Mucosa of descending colon (tissue), 3 donors: ENCODE measurements at places on chromosomes 4 and X. TPM values are rescaled to one million over a fixed set of nuclear protein-coding genes. Genes with fewer than 3 reads are reported as not detected.
A peak's percentile ranks its signal among the peaks of the same experiment; 100 is the strongest.

DNA sequence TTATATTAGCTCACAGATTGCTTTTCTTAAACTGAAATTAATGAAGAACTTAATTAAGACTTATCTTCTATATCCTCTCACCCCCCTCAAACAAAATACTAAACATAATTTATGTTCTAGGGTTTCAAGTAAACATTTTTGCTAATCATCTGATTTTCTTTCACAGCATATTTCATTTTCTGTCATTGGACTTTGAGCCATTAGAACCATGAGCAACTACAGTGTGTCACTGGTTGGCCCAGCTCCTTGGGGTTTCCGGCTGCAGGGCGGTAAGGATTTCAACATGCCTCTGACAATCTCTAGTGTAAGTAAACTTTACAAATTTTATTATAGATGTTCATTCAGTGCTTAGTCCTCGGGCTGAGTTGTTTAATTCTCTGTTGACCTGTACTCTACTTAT is 3.3 kb downstream of the PDLIM5 start:
- DNase-seq, result peak; percentile 80

DNA sequence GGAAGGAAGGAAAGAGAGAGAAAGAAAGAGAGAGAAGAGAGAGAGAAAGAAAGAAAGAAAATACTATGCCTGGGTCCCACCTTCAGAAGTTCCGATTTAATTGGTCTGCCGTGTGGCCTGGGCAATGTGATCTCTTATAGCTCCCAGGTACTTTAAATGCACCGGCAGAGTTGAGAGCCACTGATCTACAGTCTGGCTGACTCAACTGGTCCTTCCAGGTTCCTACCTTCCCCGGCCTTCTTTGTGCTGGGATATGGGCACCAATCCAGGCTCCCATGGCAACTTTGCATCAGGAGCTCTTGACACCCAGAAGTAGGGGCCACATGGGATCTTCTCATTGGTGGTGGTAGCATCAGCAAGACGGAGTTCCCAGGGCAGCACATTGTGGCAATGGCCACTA is 186.5 kb upstream of the ATP6AP2 start:
- DNase-seq, result no peak

DNA sequence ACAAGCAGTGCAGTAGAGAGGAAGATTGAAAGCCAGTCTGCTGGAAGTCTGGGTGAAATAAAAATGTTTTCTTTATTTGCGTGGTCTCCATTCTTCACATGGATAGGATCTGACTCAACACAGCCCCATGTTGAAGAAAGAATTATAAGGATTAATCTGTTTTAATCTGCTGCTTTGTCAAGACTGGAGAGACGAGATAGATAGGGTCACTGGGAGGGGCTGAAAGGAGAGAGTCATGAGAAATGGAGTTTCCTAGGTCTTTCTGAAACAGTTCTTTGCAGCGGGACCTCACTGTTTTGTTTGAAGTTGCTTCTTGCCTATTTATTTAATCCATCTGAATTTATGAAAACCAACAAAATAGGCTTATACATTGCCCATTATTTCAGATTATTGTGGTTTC is 32.4 kb upstream of the RHOH start:
- DNase-seq, result no peak

Gene ARSJ
- total RNA-seq, result 10.4 TPM

GRCh38 chr4:73896416-73896815 is 27.2 kb downstream of the CXCL1 start:
- no peak for DNase-seq

DNA sequence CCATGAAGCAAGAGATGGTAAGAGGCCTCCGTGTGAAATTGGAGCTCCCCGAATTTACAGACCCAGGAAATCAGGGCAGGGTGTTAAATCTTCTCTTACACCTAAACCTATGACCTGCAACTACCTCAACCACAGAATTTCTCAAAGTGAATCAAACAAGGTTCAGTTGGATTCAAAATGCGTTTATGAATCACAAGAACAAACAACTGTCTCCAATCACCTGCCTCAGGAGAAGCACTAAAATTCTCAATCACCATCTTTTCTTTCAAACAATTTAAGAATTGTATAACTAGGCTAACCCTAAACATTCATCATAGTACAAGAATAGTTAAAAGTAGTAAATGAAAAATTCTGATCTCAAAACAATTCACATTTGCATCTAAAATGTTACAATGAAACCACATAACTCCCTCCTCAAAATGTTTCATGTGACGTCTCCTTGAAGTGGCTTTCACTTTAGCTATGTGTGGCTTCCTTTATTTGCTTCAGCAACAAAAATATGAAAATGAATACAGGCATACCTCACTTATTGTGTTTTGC is 19.2 kb downstream of the PPP3CA start:
- no peak for DNase-seq

- no peak for DNase-seq
These were observed 157.3 kb downstream of the TMA16 start for GRCh38 chr4:163651761-163652160.

DNA sequence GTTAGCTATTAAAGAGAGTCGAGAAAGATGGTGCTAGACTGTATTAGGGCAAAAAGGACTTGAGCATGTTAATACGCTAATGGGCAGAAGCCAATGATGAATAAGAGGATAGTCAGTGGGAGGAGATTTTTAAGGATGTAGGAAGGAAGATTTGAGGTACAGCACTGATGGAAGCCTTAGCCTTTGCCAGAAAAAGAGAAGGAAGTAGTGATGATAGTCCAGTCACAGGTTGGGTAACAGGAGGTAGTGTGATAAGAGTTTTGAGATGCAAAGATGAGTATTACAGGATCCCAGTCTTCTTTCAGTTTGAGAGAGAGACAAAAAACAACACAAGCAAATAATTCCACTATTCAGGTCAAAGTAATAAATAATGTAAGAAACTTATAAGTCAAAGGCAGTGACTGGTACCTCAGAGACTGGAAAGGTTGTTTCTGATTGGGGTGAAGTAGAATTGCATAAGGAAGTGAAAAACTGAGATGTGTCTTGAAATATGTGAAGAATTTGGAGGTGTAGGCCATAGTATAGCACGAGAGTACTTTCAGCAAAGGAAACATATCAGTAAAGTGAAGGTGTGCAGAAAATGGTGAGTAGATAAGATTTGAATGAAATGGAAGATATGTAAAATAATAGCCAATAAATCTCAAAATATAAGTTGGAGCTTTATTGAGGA is 22.1 kb upstream of the NDNF start:
- no peak for DNase-seq

Gene TBC1D9
- total RNA-seq, result 11.6 TPM

Gene FRMD7
- total RNA-seq, result not detected

- DNase-seq, result no peak
These were observed 125.7 kb downstream of the CAMK2D start for GRCh38 chr4:113635739-113636437.

DNA sequence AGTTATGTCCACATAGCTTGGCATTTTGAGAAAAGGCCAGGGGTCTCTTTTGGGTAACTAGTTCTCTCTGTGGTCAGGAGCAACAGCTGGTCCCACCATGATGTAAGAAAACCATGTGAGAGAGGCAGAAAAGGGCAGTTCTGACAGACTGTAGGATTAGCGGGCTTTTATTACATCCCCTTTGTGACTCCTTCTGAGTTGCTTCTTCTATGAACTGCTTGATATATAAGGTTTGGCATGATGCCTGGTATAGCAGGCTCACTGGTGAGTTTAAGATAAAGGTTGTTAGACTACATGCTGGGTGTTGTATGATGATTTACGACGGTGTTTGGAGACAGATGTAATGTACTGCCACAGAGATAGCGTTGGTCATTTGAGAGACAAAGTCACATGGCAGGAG is 2308.1 kb upstream of the AGA start:
- no peak for DNase-seq

Gene FDCSP
- not detected for total RNA-seq

Gene LONRF3
- 16.2 TPM for total RNA-seq

Gene RAP1GDS1
- 33.3 TPM for total RNA-seq

Gene TIGD4
- total RNA-seq, result 0.38 TPM

Gene MXRA5
- 4.7 TPM for total RNA-seq

DNA sequence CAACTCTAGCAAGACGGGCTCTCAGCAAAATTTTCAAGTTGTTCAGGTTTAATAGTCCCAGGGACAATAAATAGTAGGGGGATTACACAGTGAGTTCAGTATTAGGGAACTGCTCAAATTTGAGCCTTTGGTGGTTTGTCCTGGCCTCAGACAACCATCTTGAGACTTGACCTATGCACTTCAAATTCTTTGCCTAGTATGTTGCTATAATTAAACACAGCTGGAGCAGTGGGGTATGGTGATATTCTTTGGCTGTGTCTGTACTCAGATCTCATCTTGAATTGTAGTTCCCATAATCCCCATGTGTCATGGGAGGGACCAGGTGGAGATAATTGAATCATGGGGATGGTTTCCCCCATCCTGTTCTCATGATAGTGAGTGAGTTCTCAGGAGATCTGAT is 43.3 kb upstream of the TEX13A start:
- no peak for DNase-seq

- DNase-seq, result no peak
These were observed 432.4 kb downstream of the DMD start for GRCh38 chrX:32778965-32779364.

Gene TRIM61
- 0.73 TPM for total RNA-seq
